Left renal cortex interstitium (tissue), 4 donors: ENCODE measurements at places on chromosomes 6 and 20. TPM values are rescaled to one million over a fixed set of nuclear protein-coding genes. Genes with fewer than 3 reads are reported as not detected.

GRCh38 chr6:36536873-36537547, 10.3 kb downstream of the STK38 start:
- no peak for DNase-seq

- DNase-seq = no peak
These were observed 16.4 kb downstream of the TBPL1 start for GRCh38 chr6:133969285-133969920.

DNA sequence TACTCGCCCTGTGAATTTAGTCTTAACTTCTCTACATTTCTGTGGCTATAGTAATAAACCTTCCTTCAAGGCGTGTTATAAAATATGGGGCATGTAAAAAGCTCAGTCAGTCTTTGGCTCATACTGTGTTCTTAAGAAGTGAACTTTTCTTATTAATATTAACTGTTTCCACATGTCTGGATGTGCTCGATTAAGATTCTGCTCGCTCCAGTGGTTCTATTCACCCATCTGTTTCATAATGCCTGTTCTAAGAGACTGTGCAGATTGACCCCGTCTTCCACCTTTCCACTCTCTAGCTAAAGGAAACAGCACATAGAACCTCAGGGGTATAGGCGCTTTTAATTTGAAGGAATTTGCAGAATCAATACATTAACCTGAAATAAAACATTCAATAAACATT, 99.9 kb downstream of the L3MBTL3 start:
- no peak for DNase-seq

DNA sequence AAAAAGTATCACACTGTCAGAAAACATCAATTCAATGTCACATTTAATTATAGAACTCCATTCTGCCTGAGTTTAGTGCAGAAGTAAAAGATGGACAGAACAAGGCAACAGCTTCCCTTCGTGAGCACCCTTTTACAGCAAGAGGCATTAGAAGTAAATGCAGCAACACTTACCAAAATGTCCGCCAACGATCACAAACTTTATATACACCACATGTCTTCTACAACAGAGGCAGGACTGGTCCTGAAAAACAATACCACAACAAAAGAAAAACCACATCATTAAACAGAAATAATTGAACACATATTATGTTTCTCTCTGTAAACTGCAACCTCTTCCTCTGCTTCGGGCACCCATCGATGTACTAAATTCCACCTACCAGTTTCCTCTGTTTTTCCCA, 92.9 kb downstream of the FYN start:
- DNase-seq = no peak

DNA sequence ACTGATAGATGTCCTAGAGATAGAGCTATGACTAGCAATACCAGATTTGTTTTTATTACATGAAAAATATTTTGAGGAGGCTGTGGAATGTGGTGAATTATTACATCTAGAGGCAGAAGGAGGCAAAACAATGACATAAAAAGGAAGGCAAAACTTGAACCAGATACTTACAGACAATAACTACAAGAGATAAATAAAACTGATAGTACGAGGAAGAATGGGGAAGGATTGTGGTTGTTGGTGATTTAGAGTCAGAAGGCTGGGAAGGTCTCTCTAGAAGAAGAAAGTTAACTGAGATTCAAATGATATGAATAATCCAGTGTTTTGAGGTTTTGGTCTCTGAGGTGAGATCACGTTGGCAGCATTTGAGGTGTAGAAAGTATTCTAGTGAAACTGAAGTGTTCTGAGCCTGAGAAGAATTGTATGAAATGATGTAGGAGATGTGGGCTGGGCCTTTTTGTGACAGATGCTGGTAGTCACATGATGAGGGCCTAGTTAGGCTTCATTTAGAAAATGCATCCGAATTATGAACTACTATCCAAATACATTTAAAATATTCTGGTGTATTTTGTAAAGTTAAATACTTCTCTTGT, 589.1 kb downstream of the EYS start:
- DNase-seq = no peak

GRCh38 chr20:646868-647233, 6.1 kb downstream of the SRXN1 start:
- DNase-seq = no peak

DNA sequence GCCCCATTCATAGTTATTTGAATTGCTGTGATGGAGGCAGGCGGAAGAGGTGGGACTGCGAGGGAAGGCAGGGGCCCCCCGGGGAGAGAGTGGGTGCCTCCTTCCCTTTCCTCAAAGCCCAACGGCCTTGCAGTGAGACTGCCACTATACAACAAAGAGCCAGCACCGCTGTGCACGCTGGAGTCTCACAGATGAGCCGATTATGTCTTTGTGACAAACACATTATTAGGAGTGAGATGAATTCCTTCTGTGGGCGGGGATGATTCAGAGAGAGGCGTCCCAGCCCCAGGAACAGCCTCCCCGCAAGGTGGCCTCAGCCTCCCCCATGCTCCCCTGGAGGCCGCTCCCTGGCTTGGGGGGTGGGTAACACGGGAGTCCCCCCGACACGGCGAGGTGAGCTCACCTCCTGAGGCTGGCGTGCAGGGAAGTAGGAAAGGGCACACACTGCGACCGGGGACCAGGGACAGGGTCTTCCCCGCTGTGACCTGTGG, 26.7 kb downstream of the NTSR1 start:
- no peak for DNase-seq

DNA sequence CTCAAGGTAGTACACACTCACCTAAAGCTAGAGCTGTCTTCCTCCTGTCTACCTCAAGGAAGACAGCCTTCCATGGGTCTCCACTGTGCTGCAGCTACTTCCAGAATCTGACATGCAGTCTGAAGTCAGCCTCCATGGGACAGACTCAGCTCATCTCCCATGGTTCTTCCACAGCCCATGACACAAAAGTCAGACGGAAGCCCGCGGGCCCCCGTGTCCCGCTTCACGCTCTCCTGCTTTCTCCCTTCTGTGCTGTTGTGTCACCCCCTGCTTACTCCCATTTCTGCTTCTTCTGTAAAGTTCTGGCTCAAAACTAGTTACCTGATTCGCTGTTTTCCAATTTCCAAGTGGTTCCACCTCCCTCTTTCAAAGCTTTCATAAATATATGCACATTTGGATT, 184.5 kb downstream of the SYNE1 start:
- no peak for DNase-seq

DNA sequence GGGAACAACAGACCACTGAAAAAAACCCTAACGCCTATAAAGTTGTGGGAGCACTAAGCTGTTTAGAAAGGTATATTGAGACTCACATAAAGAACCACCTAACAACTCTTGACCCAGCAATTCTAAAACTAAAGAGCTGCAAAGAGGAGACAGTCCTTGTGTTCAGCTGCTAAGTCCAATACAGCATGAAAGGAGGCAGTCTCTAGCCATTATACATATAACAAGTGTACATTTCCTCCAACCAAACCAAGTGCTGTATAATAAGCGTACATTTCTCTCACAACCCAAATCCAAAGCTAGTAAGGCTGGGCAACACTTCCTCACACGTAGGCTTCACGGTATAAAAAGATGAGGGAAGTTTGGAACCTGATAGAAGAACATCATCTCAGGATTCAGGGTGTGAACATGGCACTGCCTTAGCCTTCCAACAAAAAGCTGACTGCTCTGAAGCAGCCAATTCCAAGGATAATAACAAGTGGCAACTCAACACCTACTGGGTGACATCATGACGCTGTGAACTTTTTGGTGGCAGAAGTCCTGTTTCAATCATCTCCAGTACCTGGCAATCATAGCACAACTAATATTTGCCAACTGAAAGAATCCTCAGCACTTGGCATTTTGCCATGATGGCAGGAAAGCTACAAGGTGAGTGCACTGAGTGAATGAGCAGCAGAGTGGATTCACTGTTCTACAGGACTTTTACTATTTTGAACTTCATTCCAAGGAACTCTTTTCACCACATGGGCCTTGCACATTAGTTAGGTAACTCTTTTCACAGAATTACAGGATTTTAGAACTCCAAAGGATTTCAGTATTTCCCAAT, 16.6 kb downstream of the TBC1D20 start:
- DNase-seq = no peak

DNA sequence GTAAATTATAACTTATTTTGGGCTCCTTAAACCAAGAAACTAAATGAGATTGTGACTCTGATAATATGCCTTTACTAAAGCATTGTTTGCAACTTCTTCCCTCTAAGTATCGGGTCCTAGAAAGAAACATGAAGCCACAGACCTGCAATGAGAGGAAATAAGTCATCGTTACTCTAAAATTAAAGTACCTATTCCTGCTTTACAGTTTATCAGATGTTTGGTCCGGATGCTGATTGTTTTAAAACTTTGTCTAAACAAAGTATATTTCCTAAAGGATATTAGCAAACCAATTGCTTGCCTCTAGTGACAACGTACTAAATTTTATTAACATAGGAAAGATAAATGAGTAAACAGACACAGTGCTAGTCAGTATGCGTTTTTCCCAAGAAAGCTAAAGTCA, 216.8 kb downstream of the GJA1 start:
- DNase-seq = no peak

DNA sequence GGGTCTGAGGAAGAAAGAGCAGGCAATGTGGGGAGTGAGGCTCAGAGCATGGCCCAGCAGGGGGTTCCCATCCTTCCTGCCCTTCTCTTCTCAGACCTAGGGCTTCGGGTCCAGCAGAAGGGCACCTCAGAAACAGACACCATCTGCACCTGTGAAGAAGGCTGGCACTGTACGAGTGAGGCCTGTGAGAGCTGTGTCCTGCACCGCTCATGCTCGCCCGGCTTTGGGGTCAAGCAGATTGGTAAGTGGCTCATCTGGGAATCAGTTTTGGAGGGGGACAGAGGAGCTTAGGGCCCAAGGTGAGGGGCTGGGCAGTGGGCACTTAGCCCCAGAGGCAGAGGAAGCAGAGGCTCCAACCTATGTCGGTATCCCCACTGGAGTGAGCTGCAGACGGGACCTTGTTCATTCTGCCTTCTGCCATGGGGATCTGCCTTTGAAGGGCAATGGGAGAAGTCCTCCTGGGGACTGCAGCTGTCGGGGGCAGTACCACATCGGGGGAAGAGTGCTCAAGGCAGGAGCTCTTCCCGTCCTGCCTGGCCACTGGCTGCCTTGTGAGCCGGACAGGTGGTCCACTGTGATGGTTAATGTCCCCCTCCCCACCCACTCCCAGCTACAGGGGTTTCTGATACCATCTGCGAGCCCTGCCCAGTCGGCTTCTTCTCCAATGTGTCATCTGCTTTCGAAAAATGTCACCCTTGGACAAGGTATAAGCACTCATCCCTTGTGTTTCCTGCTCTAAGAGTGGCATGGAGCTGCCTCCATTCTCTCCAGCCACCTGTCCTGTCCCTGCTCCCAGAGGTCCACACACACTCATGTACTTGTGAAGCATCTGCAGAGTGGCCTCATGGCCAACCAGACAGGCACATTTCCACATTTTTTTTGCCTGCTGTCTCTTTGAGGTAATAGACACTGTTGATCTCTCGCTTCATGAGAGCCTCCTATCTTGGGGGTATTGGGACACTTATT, 4.7 kb downstream of the CD40 start:
- DNase-seq = no peak

DNA sequence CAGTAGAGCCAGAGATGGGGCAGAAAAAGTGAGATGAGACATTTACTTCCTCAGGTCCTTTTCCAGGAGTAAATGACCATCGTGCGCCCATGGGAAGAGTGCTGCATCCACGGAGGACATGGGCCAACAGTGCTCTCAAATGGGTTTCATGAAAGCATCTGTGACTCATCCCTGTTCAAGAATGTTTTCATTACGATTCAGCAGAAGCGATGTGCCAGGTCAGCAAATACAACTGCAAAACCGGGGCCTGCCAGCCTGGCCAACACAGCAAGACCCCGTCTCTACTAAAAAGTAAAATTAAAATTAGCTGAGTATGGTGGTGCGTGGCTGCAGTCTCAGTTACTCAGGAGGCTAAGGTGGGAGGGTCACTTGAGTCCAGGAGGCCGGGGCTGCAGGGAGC, 125.1 kb downstream of the LY86 start:
- no peak for DNase-seq

GRCh38 chr6:20605581-20605980, 71.3 kb downstream of the CDKAL1 start:
- DNase-seq = no peak

DNA sequence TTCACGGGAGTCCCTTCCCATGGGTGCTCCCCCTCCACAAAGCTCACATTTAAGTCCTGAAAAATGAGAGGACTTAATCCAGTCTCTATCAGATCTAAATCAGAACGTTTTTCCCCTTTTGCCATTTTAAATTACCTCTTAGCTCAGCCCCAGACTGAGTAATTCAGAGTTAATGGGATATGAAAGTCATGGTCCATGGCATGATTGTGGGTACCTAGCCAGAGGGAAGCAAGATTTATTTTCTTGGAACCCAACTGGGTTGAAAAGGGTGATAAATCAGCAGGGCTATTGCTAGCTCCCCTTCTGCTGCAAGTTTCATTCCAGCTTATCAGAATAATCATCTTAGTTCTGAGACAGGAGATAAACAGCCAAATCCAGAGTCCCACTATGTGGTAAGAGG, 320.2 kb upstream of the CHD6 start:
- no peak for DNase-seq

DNA sequence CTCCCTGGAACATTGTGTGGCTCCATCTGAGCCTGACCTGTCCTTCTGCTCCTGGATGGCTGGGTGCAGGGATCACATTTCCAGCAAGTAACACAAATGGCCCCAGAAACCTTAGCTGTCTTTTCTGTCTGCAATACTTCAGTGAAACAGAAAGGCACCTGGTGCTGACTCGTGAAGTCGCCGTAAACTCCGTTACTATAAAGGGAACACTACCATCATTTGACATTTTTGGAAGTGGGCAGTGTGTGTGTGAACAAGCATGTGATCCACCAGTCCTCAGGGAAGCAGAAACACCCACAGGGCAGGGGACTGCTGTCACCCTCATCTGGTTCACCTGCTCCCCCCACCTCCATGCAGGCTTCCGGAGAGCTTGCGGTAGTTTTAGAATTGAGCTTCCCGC, 23.9 kb downstream of the SERPINB6 start:
- no peak for DNase-seq

GRCh38 chr20:40948465-40949267, 80.0 kb upstream of the TOP1 start:
- no peak for DNase-seq

GRCh38 chr20:51800872-51801121, 1.5 kb downstream of the SALL4 start:
- no peak for DNase-seq

DNA sequence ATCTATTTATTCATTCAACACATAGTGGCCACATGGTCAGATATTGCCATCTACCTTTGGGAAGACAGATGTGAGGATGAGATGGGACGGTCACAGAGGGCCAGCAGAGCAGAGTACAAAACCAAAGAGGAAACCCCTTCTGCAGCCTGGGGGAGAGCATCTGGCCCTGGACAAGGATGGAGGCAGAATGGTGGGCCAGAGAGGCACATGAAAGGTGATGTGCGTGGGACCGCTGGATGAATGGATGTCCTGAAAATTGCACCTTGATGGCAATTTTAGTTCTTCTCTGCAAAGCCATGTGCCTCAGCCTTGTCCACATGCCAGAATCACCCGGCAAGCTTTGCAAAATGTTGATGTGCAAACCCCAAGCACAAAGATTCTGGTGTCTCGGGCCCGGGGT, 77.4 kb upstream of the CD93 start:
- no peak for DNase-seq

Gene XKR7
- polyA plus RNA-seq = 0.32 TPM

Gene RIPOR2
- polyA plus RNA-seq = 6.0 TPM

Gene IMPG1
- polyA plus RNA-seq = 1.3 TPM

Gene ATP6V1G2
- 6.5 TPM for polyA plus RNA-seq

Gene FAM83C
- not detected for polyA plus RNA-seq

Gene COL11A2
- 4.1 TPM for polyA plus RNA-seq

Gene ZC3H12D
- polyA plus RNA-seq = 0.14 TPM

Gene IL17F
- polyA plus RNA-seq = 0.27 TPM

Gene SYNGAP1
- 25.2 TPM for polyA plus RNA-seq

Gene TGM2
- 35.8 TPM for polyA plus RNA-seq
